ENCODE measurements at places on chromosomes 16 and 17.

DNA sequence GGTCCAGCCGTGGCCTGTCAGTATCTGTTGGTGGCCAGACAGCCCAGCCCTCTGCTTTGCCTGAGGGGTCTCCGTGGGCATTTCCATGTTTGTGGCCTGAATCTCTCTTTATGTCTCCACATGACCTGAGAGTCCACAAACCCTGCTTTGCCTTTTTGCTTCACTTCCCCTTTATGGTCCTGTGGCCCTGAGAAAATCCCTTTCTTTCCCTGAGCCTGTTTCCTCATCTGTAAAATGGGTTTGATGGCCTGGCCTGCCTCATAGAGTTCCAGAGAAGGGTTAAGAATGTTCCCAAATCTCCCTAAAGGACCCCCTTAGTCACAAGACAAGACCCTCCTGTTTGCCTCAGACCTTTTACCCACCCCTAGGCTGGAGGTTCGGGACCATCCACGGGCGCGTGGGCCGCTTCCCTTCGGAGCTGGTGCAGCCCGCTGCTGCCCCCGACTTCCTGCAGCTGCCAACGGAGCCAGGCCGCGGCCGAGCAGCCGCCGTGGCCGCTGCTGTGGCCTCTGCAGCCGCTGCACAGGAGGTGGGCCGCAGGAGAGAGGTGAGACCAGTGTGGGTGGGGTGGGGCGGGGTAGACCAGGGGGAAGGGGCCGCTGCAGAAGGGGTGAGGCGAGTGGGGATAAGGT lies 26.2 kb upstream of the ALKBH5 start:
- no peak for DNase-seq

DNA sequence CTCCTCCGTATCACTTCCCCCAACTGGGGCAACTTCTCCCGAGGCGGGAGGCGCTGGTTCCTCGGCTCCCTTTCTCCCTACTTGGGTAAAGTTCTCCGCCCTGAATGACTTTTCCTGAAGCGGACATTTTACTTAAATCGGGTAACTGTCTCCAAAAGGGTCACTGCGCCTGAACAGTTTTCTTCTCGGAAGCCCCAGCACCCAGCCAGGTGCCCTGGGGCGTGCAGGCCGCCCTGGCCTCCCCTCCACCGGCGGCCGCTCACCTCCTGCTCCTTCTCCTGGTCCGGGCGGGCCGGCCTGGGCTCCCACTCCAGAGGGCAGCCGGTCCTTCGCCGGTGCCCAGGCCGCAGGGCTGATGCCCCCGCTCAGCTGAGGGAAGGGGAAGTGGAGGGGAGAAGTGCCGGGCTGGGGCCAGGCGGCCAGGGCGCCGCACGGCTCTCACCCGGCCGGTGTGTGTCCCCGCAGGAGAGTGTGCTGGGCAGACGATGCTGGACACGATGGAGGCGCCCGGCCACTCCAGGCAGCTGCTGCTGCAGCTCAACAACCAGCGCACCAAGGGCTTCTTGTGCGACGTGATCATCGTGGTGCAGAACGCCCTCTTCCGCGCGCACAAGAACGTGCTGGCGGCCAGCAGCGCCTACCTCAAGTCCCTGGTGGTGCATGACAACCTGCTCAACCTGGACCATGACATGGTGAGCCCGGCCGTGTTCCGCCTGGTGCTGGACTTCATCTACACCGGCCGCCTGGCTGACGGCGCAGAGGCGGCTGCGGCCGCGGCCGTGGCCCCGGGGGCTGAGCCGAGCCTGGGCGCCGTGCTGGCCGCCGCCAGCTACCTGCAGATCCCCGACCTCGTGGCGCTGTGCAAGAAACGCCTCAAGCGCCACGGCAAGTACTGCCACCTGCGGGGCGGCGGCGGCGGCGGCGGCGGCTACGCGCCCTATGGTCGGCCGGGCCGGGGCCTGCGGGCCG lies 1.6 kb downstream of the HIC1 start:
- no peak for DNase-seq

- no peak for DNase-seq
Measured at GRCh38 chr16:70689035-70689969, 3.4 kb upstream of the MTSS2 start.

DNA sequence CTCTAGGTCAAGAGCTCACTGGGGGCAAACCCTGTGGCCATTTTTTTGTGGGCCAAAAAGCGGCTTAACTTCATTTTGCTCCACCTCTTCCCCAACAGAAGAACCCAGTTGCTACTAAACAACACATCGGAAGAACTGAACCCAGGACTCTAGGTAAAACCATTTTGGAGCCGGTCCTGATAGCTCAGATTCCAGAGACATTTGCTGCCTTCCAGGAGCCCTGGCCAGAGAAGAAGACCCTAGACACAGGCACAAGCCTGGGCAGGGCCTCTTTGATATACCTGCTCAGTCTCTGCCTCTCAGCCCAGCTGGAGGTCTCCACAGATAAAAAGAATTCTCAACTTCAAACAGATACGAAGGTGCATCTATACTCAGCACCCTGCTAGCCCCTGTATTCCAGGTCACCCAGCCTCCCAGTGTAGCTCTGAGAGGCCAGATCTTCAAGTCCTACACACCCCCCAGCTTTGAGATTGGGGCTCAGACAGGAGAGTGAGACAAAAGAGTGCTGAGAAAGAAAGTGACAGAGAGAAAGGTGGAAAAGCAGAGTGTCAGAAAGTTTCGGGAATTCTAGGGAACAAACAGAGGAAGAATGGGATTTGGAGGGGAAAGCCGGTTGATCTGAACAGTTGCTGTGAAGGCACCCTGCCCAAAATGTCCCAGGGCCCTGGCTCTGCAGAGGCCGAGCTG lies 6.6 kb upstream of the HOXB9 start:
- DNase-seq, result no peak

- DNase-seq, result no peak
Measured at GRCh38 chr17:78330570-78331224, 29.2 kb downstream of the SOCS3 start.

GRCh38 chr16:17368951-17369350 lies 101.8 kb downstream of the XYLT1 start:
- no peak for DNase-seq

DNA sequence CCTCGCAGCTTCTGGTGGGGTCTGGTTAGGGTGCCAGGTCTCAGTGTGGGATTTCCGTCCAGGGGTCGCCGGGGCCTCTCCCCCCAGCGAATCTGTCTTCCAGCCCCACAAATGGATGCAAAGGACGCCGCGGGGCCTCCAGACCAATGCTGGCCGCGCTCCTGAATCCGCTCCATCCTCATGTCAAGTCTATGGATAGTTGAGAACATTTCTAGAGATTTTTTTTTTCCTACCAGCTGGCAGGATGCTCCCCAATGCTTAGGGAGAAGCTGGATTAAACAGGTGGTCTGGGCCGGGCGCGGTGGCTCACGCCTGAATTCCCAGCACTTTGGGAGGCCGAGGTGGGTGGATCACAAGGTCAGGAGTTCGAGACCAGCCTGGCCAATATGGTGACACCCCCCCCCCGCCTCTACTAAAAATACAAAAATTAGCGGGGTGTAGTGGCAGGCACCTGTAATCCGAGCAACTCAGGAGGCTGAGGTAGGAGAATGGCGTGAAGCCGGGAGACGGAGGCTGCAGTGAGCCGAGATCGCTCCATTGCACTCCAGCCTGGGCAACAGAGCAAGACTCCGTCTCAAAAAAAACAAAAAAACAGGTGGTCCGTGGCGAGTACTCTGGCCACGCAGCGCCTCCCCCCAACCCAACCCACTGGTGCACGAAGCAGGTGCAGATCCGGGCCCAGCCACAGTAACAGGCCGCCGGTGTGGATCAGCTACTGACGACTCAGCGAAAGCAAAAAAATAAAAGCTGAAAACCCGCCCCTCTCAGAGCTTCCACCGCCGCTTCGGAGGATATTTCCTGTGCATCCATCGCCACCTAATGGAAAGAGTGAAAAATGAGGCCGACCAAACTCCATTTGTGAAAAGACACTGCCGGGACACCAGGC lies 1.1 kb upstream of the NXN start:
- DNase-seq, result peak; percentile 40

GRCh38 chr16:84874004-84874435 lies 54.2 kb downstream of the CRISPLD2 start:
- no peak for DNase-seq

GRCh38 chr16:84055801-84056634 lies 13.4 kb upstream of the SLC38A8 start:
- DNase-seq, result no peak

DNA sequence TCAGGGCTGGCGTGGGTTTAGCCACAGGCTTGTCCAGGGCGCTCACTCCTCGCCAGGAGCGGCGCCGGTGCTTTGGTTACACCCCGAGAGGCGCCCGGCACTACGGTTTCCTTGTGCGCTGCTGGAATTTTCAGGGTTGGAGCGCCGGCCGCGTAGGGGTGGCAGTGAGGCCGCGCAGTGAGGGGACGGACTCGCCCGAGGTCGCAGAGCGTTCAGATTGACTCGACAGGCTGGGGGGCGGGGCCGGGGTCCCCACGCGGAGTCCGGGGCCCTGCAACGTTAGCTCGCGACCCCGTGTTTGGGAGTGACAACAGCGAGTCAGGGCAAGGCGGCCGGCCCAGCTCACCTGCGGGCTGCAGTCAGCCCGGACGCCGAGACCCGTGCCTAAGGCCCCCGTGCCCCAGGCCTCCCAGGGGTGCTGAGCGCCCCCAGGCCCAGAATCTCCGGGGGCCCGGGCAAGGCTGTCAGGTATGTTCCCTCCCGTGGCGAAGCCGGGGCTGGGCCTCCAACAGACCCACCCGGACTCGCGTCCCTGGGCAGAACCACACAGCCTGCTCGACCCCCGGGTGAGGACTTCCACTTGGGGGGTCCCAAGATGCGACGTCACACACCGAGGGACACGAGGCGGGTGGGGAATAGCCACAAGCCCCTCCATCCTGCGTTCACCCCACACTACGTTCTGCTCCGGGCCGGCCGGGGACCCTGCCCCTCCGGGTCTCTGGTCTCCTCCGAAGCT lies 1.3 kb upstream of the ACTG1 start:
- no peak for DNase-seq

GRCh38 chr17:80585890-80586845 lies 41.5 kb downstream of the RPTOR start:
- no peak for DNase-seq

DNA sequence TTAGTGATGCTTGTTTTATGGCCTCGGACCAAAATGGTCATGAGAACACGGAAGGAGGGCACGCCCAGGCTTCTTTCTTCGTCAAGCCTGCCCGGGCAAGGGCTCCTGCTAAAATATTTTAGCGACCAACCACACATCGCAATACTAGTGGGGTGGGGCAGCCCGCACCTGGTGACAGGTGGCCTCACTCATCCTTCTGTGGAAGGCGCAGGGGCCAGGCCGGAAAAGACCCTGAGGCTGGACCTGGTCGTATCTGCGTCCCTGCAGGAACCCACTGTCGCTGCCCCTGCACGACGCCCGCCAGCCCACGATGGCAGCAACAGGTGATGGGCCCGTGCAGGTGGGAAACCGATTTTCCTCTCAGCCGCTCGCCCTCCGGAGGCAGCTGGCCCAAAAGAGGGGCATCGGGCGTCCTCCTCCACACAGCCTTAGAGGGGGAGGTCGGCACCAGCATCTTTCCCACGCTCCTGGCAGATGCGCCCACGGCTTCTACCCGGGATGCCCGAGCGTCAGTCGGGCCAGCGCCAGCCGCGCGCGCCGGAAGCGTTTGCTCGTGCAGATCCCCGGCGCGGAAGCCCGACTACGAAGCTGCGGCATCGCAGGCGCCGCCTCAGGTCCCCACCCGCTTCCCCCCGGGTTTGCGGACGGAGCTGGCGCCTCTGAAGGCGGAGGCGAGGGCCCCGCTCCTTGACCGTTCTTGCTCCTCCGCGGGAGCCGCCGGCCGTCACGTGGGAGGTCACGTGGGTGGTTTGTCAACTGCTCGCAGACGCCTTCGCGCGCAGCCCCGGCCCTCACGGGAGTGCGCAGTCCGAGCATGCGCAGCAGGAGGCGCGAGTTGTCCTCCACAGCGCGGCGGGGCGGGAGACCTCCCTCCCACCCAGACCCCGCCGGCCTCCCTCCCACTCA lies 22.8 kb upstream of the FOXK2 start:
- peak; percentile 84 for DNase-seq

DNA sequence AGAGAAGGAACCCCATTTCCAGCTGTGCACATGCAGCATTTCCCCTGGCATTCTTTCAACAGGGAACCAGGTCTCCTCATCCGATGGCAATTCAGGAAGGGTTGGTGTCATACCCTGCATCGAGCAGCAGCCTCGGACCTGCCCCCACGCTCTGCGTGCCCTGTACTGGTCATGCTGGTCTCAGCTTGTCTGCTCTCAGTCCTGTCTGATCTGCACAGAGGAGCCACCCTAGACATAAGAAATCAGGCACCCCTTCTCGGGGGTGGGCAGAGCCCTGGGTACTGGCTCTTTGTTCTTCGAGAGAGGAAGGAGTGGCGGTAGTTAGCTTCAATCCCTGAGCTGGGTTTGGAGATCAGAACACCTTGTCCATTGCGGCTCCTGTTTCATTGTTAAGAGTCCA lies 162.0 kb upstream of the RPH3AL start:
- DNase-seq, result no peak

DNA sequence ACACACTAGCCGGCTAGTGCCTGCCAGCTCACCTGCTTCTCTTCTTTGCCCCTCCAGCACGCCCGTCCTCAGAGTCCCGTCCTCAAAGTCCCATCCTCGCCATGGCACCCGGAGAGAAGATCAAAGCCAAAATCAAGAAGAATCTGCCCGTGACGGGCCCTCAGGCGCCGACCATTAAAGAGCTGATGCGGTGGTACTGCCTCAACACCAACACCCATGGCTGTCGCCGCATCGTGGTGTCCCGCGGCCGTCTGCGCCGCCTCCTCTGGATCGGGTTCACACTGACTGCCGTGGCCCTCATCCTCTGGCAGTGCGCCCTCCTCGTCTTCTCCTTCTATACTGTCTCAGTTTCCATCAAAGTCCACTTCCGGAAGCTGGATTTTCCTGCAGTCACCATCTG lies 3.6 kb downstream of the SCNN1G start:
- DNase-seq, result no peak

- DNase-seq, result no peak
Measured at GRCh38 chr16:56041556-56042140, 149.6 kb upstream of the GNAO1 start.

DNA sequence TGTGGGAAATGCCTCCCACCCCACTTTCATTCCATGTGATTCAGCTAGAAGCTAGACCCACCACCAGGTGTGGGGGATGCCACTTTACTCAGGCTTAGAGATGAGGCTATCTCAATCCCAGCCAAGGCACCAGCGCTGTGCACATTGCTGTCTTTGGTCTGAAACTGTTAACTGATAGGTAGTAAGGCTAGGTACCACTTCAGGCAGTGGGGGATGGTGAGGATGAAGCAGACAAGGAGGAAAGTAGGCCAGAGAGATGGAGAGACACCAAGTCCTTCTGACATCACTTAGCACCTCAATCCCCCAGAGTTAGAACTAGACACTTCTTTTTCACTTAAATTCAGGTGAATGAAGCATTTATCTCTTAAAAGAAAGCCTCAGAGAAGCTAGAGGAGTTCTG lies 35.8 kb downstream of the ADAMTS18 start:
- no peak for DNase-seq

GRCh38 chr17:82200743-82201497 lies 11.7 kb downstream of the CCDC57 start:
- peak; percentile 51 for DNase-seq

Measured in stimulated activated CD8-positive, alpha-beta memory T cell treated with anti-CD3 and anti-CD28 coated beads, Interleukin-15, amount 100 ng/mL, for 4 hours (primary cell).